ENCODE measurements at places on chromosomes 5 and 9.

- no peak for DNase-seq
Measured at GRCh38 chr9:133516961-133517350, 7.8 kb downstream of the MYMK start.

DNA sequence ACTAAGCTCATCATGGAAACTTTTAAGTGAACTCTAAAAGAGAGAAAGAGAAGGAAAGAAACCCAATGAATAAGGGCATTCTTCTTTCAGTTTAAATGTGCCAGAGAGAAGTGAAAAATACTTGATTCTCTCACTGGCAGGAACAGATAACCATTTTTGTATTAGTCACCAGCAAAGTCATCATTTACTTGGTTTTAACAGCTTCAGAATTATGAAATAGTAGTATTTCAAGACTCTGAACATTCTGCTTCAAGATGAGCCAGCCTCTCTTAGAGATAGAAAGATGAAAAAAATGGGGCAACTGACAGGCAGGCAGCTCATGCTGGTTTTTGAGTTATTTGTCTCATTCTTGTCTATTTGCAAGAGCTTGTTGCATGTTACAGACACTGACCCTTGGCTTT, 103.5 kb downstream of the GCNT1 start:
- DNase-seq: no peak

GRCh38 chr5:141623611-141624010, 4.8 kb upstream of the DIAPH1 start:
- DNase-seq: no peak

GRCh38 chr5:89097103-89097502, 214.1 kb upstream of the MEF2C start:
- no peak for DNase-seq

DNA sequence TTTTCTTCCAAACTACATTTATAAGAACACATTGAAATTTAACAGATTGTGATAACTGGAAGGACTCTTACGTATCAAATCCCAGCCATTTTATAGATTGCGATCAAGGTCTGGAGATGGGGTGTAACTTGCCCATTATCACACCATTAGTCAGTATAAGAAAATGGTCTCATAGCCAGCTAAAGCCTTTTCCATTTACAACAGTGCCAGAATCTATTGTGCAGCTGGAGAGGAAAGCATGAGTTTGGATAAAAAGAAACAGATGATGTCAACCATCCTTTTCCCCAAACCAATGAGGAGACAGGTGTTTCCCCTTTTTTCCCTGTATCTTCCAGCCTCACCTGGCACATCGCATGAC, 658.8 kb downstream of the ACTL7B start:
- no peak for DNase-seq

Data from stimulated activated CD4-positive, alpha-beta T cell treated with anti-CD3 and anti-CD28 coated beads, TNF-alpha, amount 100 ng/mL, for 4 hours (primary cell).